GDM1 (cell line): ENCODE measurements at places on chromosomes 3 and 15.

DNA sequence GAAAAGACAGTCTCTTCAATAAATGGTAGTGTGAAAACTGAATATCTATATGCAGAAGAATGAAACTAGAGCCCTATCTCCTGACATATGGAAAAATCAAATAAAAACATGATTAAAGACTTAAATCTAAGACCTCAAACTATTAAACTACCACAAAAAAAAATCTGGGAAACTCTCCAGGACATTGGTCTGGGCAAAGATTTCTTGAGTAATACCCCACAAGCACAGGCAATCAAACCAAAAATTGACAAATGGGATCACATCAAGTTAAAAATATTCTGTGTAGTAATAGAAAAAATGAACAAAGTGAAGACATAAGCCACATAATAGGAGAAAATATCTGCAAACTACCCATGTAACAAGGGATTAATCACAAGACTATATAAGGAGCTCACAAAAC lies 286.4 kb downstream of the TBC1D5 start:
- DNase-seq, result no peak

GRCh38 chr3:194112120-194113106 lies 23.5 kb upstream of the HES1 start:
- DNase-seq, result no peak

GRCh38 chr15:32683906-32684584 lies 33.8 kb upstream of the GREM1 start:
- peak; percentile 38 for DNase-seq

DNA sequence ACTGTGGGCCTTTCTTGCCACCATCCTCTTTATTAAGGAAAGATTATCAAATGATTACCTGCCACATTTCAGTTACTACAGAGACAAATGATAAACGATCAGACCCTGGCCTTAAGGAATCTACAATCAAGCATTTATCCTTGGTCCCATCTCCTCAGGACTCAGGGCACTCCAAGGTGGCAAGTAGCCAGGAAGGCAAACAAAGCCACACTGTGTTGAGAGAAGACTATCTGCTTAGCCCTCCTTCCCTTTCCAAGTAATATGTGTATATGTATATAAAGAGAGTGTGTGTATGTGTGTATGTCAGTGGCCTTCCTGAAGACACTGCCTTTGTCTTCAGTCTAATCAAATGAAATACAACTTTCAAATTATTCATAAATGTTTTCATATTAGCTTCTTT lies 490.1 kb upstream of the ATP11B start:
- DNase-seq, result no peak

DNA sequence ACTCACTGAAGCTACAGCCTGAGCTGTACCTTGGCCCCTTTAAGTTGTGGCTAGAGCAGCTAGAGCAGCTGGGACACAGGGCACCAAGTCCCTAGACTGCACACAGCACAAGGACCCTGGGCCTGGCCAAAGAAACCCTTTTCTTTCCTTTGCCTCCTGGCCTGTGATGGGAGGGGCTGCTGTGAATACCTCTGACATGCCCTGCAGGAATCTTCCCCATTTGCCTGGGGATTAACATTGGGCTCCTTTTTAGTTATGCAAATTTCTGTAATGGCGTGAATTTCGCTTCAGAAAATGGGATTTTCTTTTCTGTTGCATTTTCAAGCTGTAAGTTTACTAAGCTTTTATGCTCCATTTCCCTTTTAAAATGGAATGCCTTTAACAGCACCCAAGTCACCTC lies 611.2 kb upstream of the ARPP21 start:
- DNase-seq, result no peak

GRCh38 chr3:184239221-184239620 lies 9.5 kb downstream of the ALG3 start:
- no peak for DNase-seq

GRCh38 chr3:30871720-30872119 lies 22.7 kb downstream of the GADL1 start:
- DNase-seq, result no peak

- DNase-seq, result no peak
Observed at GRCh38 chr3:45583021-45583851, 11.3 kb upstream of the LIMD1 start.

DNA sequence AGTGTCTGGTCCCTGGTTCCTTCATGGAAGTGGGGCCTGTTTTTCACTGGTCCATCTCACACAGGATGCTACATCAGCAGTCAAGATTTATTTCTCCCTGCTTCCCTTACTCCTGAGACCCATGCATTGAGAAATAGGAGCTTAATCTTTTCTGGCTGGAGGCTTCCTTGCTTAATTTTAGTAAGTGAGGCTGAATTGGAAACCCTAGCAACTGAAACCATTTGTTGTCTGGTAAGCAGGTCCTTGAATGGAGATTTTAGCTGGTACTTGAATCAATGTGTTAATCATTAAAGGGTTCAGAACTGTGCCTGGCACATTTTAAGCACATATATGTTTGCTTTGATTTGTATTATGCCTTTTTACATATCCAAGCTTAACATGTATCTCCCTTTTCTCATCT lies 20.2 kb upstream of the MEF2A start:
- no peak for DNase-seq

- no peak for DNase-seq
Observed at GRCh38 chr15:71496336-71496955, 313.9 kb upstream of the NR2E3 start.

GRCh38 chr3:159674583-159674982 lies 314.1 kb upstream of the IL12A start:
- no peak for DNase-seq

- DNase-seq, result peak; percentile 31
Observed at GRCh38 chr15:58475573-58476524, 44.1 kb downstream of the LIPC start.

DNA sequence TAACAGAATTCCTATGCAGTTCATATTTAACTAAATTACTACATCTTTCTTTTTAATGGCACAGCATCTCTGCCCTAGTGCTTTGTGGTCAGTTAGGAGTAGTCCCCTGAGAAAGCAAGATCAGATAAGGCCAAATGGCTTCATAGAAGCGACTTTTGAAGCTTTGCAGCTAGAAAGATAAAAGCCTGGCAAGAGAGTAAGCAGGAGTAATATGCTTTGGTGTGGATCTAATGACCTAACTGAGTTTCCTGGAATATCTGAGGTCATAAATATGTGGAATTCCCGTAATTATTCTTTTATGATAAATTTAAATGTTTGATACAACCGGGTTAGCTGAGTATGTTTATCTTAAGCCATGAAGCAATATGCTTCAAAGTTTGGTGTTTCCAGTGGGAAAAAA lies 374.9 kb upstream of the LRRC3B start:
- DNase-seq, result no peak

- no peak for DNase-seq
Observed at GRCh38 chr15:48392356-48392755, 61.1 kb downstream of the DUT start.

- no peak for DNase-seq
Observed at GRCh38 chr3:113514265-113514769, 639 bp downstream of the SPICE1 start.

DNA sequence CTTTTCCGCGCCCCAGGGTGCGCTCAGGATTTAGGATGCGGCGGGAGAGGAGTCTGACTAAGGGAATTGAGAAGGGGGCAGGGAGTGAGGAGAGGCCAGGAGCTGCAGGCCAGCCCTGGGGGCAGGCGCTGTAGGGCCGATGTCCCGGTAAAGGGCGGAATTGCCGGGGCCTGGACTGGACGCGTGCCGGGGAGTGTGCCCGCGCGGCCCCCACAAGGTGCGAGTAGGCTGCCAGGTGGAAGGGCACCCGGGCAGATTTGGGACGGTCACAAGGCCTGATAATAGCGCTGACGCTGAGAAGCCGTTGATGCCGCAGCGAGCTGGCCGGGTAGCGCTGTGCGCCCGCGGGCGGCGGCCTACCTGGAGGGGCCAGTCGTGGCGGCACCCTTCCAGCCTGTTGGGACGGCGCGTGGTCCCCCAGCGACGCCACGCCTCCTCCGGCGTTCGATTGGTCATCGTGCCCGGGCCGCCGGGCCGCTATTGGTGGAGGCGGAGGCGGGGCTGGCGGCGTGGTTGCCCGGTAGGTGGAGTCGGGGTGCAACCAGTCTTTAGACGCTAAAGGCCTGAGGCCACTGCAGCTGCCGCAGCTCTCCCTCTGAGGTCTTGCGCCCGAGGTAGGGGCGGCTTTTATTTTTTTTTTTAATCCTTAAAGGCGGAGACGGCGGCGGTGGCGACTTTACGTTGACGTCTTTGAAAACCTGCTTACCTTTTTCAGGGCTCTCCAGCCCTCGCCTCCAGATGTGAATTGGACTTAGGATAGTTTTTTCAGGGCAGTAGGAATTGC lies 903 bp downstream of the SLC25A38 start:
- DNase-seq, result no peak

DNA sequence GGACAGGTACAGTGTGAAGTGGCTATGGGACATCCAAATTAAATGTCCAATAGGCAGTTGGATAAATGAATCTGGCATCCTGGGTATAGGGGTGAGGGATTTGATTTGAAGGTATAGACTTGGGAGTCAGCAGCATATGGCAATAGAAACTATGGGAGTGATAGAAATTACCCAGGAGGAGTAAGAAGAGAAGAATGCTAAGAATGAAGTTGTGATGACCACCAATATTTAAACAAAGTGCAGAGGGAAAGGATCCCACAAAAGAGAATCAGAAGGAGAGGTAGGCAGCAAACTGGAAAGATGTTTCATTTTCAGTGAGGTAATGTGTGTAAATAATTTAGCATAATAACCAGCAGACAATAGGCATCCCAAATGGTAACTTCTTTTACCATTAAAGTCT lies 13.8 kb upstream of the MSL2 start:
- no peak for DNase-seq

GRCh38 chr3:51642462-51642861 lies 28.6 kb upstream of the TEX264 start:
- DNase-seq, result peak; percentile 6

DNA sequence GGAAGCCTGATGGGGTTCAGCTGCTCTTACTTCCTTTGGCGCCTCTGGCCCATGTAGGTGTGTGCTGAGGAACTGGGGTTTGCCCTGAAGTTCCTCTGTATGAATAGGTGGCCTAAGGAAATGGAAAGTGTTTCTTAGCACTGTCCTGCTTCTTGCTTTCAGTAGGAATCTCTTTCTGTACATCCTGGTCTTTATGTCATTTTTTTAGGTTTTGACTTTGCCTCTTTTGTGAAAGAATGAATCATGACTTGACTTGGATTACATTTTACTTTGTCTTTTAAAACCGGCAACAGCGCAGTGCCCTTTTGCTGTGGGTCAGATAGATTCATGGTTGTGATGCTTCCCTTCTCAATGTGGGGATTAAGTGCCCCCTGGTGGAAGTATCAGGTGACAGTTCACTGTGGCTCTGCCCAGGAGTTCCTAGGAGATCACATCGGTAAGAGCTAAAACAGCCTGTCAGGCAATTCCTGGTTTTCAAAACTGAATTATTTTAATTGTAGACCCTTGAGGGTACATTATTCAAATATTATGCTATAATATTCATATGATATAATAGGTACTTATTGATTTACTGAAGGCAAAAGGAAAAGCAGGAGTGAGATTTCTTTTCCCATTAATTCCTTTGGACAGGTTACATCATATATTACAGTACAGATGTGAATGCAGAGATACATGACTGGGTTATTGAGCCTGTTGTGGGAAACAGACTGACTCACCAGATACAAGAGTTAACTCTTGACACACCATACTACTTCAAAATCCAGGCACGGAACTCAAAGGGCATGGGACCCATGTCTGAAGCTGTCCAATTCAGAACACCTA lies 95.4 kb downstream of the HCN4 start:
- DNase-seq, result peak; percentile 15

- DNase-seq, result no peak
Observed at GRCh38 chr3:32200992-32201758, 37.3 kb upstream of the CMTM8 start.

DNA sequence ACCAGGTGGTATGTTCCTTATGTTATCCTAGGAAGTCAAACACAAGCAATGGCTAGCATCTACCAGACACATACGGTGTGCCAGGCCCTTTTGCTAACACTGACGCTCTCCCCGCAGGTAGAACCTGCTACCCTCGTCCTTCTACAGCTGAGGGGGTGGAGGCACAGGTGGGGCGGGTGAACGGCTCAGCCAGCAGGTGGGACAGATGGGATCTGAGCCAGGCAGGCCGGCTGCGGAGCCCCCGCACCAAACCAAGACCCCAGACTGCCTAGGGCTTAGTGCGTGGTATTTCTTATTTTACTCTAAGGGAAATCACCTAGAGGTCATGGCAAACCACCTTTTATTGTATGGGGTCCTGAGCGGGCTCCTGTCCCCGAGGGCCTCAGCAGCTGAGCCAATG lies 53.9 kb upstream of the PCSK6 start:
- no peak for DNase-seq

GRCh38 chr15:23467110-23467600 lies 20.1 kb upstream of the GOLGA6L2 start:
- DNase-seq, result no peak
